Neuronal stem cell (in vitro differentiated cells): ENCODE measurements at places on chromosomes 7 and 10.
A peak's percentile ranks its signal among the peaks of the same experiment; 100 is the strongest.

GRCh38 chr10:132336919-132337407 lies 5.0 kb downstream of the LRRC27 start:
- peaks cover 31% of the 10 kb centered on the region for H3K36me3 ChIP-seq
- peak overlapping the region; percentile 45 for H3K4me3 ChIP-seq
- peaks cover 22% of the 10 kb centered on the region for H3K4me1 ChIP-seq
- no peaks in the 10 kb centered on the region for H3K27me3 ChIP-seq

DNA sequence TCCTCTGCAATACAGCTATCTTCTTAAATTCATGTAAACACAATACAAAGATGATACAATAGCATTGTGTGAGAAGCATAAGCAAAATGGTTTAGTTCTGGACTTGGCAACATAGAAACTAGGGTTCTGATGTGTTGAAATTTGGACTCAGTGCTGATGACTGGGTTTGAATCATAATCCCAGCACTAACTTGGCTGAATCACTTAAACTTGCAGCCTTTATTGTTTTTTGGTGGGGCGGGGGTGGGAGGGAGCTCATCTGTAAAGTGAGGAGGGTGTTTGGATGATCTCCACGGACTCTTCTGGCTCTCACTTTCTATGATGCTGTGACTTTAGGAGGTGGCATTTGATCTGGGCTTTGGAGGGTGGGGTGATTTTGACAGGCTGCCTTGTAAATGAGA lies 158.2 kb downstream of the WNT2 start:
- H3K4me3 ChIP-seq: no peak overlapping the region
- H3K4me1 ChIP-seq: no peaks in the 10 kb centered on the region
- H3K27me3 ChIP-seq: no peaks in the 10 kb centered on the region
- DNase-seq: no peak
- no peaks in the 10 kb centered on the region for H3K36me3 ChIP-seq

GRCh38 chr10:3969876-3970666 lies 185.1 kb upstream of the KLF6 start:
- no peaks in the 10 kb centered on the region for H3K36me3 ChIP-seq
- no peaks in the 10 kb centered on the region for H3K27me3 ChIP-seq
- no peak overlapping the region for H3K27ac ChIP-seq
- H3K4me3 ChIP-seq: no peak overlapping the region
- no peaks in the 10 kb centered on the region for H3K4me1 ChIP-seq

- peaks cover 3% of the 10 kb centered on the region for H3K4me1 ChIP-seq
- H3K36me3 ChIP-seq: no peaks in the 10 kb centered on the region
- H3K4me3 ChIP-seq: no peak overlapping the region
- H3K27me3 ChIP-seq: no peaks in the 10 kb centered on the region
- DNase-seq: peak; percentile 8
- no peak overlapping the region for H3K27ac ChIP-seq
Observed at GRCh38 chr7:118153551-118154177, 30.3 kb upstream of the LSM8 start.

- H3K27me3 ChIP-seq: no peaks in the 10 kb centered on the region
- H3K36me3 ChIP-seq: no peaks in the 10 kb centered on the region
- no peak overlapping the region for H3K27ac ChIP-seq
- H3K4me1 ChIP-seq: peaks cover 11% of the 10 kb centered on the region
- DNase-seq: no peak
- H3K4me3 ChIP-seq: no peak overlapping the region
Observed at GRCh38 chr10:84844461-84844860, 516.1 kb downstream of the CCSER2 start.

- no peak overlapping the region for H3K4me3 ChIP-seq
- no peaks in the 10 kb centered on the region for H3K4me1 ChIP-seq
- no peak overlapping the region for H3K27ac ChIP-seq
- no peaks in the 10 kb centered on the region for H3K36me3 ChIP-seq
- no peak for DNase-seq
Observed at GRCh38 chr7:158574308-158575036, 13.2 kb downstream of the PTPRN2 start.

GRCh38 chr7:155980841-155981240 lies 168.6 kb upstream of the SHH start:
- DNase-seq: no peak
- H3K4me1 ChIP-seq: peaks cover 1% of the 10 kb centered on the region
- no peaks in the 10 kb centered on the region for H3K36me3 ChIP-seq
- H3K27me3 ChIP-seq: no peaks in the 10 kb centered on the region
- H3K27ac ChIP-seq: no peak overlapping the region

DNA sequence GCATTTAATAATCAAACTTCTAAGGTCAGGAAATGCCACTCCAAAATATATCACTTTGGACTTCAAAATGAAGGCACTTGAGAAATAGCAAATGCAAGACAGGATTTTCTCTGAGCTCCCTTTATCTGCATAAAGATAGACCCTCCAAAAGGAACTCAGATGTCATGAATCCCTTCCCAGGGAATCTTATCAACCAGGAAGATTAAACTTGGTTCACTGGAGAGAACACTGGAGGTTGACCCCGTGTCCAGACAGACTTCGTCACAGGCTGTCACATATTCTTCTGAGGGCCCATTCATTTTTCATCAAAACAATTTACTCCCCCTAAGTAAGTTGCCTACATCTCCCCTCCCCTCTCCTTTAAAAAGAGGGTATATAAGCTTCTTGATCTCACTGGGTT lies 21.2 kb downstream of the IFIT3 start:
- no peaks in the 10 kb centered on the region for H3K36me3 ChIP-seq
- peaks cover 24% of the 10 kb centered on the region for H3K4me1 ChIP-seq
- peak overlapping the region; percentile 37 for H3K27ac ChIP-seq
- H3K4me3 ChIP-seq: no peak overlapping the region
- DNase-seq: no peak
- no peaks in the 10 kb centered on the region for H3K27me3 ChIP-seq

DNA sequence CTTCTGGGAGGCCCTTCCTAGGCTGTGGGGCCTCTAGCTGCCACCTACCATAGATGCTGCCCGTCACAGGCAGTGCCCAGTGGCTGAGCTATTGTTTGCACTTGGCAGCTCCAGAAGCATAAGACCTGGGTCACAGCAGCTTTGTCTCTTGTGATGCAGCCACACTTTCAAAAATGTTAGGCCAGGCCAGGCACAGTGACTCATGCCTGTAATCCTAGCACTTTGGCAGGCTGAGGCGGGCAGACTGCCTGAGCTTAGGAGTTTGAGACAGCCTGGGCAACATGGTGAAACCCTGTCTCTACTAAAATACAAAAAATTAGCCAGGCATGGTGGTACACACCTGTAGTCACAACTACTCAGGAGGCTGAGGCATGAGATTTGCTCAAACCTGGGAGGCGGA lies 9.5 kb upstream of the KAZALD1 start:
- no peak for DNase-seq
- no peak overlapping the region for H3K4me3 ChIP-seq
- no peaks in the 10 kb centered on the region for H3K36me3 ChIP-seq
- H3K27me3 ChIP-seq: peaks cover 22% of the 10 kb centered on the region
- H3K4me1 ChIP-seq: no peaks in the 10 kb centered on the region
- no peak overlapping the region for H3K27ac ChIP-seq

- no peaks in the 10 kb centered on the region for H3K4me1 ChIP-seq
- H3K27ac ChIP-seq: no peak overlapping the region
- no peak for DNase-seq
Observed at GRCh38 chr10:4004144-4004543, 219.1 kb upstream of the KLF6 start.

DNA sequence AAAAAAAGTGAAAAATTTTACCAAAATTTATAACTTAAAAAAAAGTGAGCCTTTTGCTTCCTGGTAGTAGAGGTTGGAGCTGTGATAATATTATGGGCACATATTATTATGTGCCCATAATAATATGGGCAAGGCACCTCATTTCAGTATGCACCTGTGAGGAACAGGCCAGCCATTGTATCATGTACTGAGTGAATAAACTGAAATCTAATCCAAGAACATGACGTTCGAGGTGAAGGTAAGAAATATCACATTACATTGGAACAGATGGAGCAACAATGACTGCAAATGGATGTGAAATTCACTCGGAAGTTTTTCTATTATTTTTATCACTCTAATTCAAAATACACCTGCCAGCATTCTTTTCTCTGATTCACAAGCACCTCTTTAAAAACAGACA lies 216.0 kb downstream of the KLF6 start:
- H3K36me3 ChIP-seq: no peaks in the 10 kb centered on the region
- H3K27me3 ChIP-seq: no peaks in the 10 kb centered on the region
- no peak overlapping the region for H3K27ac ChIP-seq

DNA sequence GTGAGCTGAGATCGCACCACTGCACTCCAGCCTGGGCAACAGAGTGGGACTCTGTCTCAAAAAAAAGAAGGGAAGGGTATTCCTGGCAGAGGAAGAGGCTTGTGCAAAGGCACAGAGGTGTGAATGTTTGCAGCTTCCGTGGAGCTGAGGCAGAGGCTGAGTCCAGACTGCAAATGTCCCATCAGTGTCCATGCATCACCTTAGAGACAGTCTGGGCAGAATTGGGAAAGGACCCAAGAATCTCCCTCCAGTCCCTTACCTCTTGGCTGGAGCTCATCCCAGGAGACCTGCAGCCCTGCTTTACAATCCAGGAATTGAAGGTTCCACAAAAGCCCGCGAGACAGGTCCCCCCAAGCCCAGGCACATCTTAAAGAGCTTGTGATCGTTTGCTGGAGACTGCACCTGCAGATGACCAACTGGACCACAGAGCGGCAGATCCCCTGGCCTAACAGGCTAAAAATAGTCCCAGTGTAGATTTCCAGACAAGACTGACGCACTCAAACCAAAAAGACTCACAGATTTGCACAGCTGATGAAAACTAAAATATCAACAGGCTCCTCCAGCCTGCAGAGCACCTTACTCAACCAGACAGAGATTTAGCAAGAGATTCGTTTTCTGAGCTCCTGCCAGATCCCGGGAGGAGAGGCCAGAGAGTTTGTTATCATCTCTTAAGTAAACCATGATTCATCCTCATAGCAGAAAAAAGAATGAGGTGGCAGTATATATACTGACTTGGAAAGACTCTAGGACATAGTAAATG lies 22.9 kb upstream of the NANOS1 start:
- peaks cover 2% of the 10 kb centered on the region for H3K4me1 ChIP-seq
- H3K4me3 ChIP-seq: no peak overlapping the region
- DNase-seq: no peak
- no peaks in the 10 kb centered on the region for H3K36me3 ChIP-seq
- H3K27me3 ChIP-seq: no peaks in the 10 kb centered on the region

- no peak for DNase-seq
- H3K27me3 ChIP-seq: no peaks in the 10 kb centered on the region
- H3K27ac ChIP-seq: no peak overlapping the region
- no peaks in the 10 kb centered on the region for H3K36me3 ChIP-seq
- H3K4me1 ChIP-seq: no peaks in the 10 kb centered on the region
- H3K4me3 ChIP-seq: no peak overlapping the region
Observed at GRCh38 chr7:148192491-148192890, 398.1 kb upstream of the C7orf33 start.

- no peaks in the 10 kb centered on the region for H3K4me1 ChIP-seq
- H3K27me3 ChIP-seq: no peaks in the 10 kb centered on the region
- no peak for DNase-seq
- no peak overlapping the region for H3K27ac ChIP-seq
- H3K36me3 ChIP-seq: no peaks in the 10 kb centered on the region
Observed at GRCh38 chr10:773562-774161, 84.2 kb upstream of the DIP2C start.

GRCh38 chr10:82228701-82229100 lies 353.7 kb downstream of the NRG3 start:
- H3K27me3 ChIP-seq: no peaks in the 10 kb centered on the region
- H3K36me3 ChIP-seq: no peaks in the 10 kb centered on the region
- no peak overlapping the region for H3K4me3 ChIP-seq
- H3K27ac ChIP-seq: no peak overlapping the region

GRCh38 chr7:1693419-1693990 lies 23.4 kb downstream of the ELFN1 start:
- H3K4me3 ChIP-seq: peak overlapping the region; percentile 27
- H3K27me3 ChIP-seq: no peaks in the 10 kb centered on the region
- H3K4me1 ChIP-seq: peaks cover 23% of the 10 kb centered on the region
- H3K36me3 ChIP-seq: peaks cover 5% of the 10 kb centered on the region

DNA sequence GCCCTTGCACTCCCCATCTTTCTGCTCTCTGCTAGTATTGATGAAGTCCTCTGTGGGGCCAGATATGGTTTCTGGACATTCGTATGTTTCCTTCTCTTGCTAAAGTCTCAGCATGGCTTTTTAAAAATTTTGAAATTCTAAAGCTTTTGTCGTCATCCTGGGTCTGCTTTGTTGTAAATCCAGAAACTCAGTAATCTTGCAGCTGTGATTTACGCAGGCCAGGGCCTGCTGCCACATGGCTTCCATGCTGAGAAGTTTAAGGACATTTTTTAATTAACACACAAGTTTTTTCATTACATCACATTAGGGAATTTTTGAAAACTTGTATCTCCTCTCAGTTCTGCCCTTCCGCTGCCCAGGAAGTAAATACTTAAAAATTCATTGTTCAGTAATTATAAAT lies 686.1 kb upstream of the IGFBP3 start:
- H3K36me3 ChIP-seq: no peaks in the 10 kb centered on the region
- H3K4me1 ChIP-seq: no peaks in the 10 kb centered on the region
- H3K27me3 ChIP-seq: no peaks in the 10 kb centered on the region
- H3K27ac ChIP-seq: no peak overlapping the region
- no peak overlapping the region for H3K4me3 ChIP-seq
- no peak for DNase-seq

DNA sequence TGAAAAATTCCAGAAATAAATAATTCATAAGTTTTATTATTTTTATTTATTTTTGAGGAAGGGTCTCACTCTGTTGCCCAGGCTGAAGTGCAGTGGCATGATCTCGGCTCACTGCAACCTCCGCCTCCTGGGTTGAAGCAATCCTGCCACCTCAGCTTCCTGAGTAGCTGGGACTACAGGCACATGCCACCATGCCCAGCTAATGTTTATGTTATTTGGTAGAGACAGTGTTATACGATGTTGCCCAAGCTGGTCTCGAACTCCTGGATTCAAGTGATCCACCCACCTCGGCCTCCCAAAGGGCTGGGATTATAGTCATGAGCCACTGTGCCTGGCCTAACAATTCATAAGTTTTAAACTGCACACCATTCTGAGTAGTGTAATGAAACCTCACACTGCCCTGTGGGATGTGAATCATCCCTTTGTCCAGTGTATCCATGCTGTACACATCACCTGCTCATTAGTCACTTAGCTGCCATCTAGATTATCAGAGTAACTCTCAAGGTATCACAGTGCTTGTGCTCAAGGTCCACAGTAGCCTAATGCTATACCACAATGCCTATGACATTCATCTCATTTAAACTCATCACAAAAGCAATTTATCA lies 17.9 kb downstream of the RTKN2 start:
- no peak overlapping the region for H3K4me3 ChIP-seq
- H3K27ac ChIP-seq: no peak overlapping the region
- no peaks in the 10 kb centered on the region for H3K27me3 ChIP-seq
- no peak for DNase-seq
- H3K36me3 ChIP-seq: peaks cover 25% of the 10 kb centered on the region

DNA sequence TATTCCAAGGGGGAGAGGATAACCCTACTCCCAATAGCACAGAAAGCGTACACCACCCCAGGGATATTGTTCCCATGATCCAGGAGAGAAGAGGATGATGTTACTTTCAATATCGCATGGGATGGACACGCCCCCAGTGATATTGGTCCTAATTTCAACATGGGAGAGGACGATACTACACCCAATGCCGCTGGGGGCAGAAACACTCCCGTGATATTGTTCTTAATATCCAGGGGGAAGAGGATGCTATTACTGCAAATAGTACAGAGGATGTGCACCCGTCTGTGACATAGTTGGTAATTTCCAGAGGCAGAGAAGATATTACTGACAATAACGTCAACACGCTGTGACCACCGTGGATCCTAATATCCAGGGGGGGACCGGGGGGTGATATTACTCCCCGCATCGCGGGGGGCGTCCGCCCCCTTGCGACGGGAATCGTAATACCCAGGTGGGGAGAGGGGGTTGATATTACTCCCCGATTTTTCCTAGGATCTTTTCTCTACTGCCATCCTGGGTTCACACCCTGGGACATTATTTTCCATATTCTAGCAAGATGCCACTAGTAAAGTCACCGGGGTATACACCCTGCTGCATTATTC lies 16.6 kb downstream of the MEIG1 start:
- no peak overlapping the region for H3K4me3 ChIP-seq
- H3K36me3 ChIP-seq: no peaks in the 10 kb centered on the region
- no peak overlapping the region for H3K27ac ChIP-seq
- H3K4me1 ChIP-seq: no peaks in the 10 kb centered on the region
- H3K27me3 ChIP-seq: no peaks in the 10 kb centered on the region
- DNase-seq: no peak
